Activated naive CD8-positive, alpha-beta T cell treated with anti-CD3 and anti-CD28 coated beads, Interleukin-2, amount 10 ng/mL, durations not matched to agents 7 days and 5 days (primary cell): ENCODE measurements at places on chromosomes 11 and 22. TPM values are rescaled to one million over a fixed set of nuclear protein-coding genes. Genes with fewer than 3 reads are reported as not detected.

DNA sequence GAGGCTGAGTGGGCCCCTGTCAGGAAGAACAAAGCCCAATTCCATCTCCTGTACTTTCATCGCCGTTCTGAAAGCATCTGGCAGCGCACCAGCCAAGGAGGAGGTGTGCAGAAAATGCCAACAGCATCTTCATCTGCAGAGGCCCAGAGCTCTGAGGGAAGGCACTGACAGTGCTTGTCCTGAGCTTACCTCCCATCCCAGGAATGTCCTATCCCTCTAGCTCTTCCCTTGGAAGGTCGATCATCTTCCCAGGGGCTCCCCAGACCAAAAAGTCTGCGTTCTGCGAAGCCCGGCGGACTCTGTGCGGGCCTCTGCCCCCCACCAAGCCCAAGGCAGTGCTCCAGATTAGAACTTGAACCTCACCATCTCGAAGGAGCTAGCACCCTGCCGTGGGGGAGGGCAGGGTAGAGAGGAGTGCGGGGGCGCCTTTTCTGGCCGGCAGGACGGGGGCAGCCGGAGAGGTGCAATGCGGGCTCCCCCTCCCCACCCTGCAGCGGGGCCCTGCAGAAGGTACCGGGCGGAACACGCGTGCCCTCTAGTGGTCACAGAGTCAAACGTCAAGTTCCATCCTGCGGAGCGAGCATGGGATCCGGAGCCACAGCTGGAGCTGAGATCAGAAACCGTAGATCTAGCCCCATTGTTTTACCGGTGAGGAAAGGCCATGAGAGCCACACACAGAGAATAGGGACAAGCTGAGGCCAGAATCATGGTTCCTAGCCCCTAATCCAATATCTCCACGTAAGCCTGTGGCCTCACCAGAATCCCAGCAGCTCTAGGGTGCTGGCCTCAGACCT, 5.0 kb downstream of the SCN2B start:
- no peak overlapping the region for H3K27ac ChIP-seq
- DNase-seq, result peak; percentile 76
- H3K4me1 ChIP-seq, result peaks cover 3% of the 10 kb centered on the region
- H3K27me3 ChIP-seq, result peaks cover 21% of the 10 kb centered on the region
- no peak overlapping the region for H3K4me3 ChIP-seq
- H3K36me3 ChIP-seq, result no peaks in the 10 kb centered on the region

DNA sequence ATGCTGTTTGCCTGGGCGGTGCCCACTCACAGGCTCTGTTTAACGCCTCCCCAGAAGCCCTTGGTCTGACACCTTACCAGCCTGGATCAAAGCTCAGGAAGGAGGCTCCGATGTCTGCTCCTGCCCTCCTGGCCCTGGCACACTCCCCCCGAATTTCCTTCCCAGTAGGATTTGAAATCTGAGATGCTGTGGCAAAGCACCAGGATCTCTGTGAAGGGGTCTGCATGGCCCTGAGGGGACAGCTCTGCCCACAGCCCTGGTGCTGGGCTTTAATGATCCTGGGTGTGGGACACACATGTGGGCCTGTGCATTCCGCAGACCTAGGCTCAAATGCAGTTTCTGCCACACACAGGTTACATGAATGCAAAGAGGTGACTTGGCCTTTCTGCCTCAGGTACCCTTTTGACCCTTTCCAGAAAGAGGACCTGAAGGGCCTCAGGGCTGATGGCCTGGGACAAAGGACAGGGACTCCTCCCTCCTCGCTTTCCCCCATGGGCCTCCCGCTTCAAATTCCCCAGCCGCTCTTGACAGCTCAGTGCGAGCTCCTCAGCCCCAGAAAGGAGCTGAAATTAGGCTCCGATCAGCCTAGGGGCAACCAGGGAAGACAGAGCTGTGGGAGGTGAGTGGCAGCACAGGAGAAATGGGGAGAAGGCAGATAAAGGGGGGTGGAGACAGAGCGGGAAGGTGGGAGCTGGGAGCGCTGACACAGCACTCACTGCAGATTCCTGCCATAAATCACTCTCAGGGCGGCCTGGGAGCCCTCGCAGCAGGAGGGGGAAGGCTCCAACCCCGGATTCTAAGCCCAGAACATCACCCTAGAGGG, 41.3 kb downstream of the TRIM29 start:
- H3K4me3 ChIP-seq, result no peak overlapping the region
- no peak overlapping the region for H3K27ac ChIP-seq
- peaks cover 5% of the 10 kb centered on the region for H3K27me3 ChIP-seq
- H3K36me3 ChIP-seq, result no peaks in the 10 kb centered on the region
- peaks cover 2% of the 10 kb centered on the region for H3K4me1 ChIP-seq

Gene IGSF9B
- total RNA-seq, result 91.8 TPM

Gene OVOL1
- 0.17 TPM for total RNA-seq

DNA sequence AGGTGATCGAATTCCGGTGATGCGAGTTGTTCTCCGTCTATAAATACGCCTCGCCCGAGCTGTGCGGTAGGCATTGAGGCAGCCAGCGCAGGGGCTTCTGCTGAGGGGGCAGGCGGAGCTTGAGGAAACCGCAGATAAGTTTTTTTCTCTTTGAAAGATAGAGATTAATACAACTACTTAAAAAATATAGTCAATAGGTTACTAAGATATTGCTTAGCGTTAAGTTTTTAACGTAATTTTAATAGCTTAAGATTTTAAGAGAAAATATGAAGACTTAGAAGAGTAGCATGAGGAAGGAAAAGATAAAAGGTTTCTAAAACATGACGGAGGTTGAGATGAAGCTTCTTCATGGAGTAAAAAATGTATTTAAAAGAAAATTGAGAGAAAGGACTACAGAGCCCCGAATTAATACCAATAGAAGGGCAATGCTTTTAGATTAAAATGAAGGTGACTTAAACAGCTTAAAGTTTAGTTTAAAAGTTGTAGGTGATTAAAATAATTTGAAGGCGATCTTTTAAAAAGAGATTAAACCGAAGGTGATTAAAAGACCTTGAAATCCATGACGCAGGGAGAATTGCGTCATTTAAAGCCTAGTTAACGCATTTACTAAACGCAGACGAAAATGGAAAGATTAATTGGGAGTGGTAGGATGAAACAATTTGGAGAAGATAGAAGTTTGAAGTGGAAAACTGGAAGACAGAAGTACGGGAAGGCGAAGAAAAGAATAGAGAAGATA, at the start of gene MALAT1:
Gene MALAT1 (plus strand): TSS at position 69 of the 736 bp plus-strand sequence.
- no peak within 1 kb of the TSS for H3K27ac ChIP-seq
- peak; percentile 98 for DNase-seq

DNA sequence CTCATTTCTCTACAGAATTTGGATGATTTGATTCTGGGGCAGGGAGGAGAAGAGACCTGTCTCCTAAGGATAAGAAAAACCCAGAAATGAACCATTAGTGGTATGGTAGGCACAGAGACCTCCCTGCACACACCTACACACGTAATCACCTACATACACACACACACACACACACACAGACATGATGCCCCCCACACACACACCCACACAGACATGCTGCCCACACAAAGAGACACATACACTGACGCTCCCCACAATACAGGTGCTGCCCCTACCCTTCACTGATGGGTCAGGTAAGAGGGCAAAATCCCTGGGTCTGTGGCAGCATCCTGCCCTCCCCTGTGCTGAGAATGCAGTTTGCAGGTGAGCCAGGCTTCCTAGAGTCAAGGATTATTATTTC, 1.1 kb upstream of the SYT7 start:
- peak overlapping the region; percentile 79 for H3K4me3 ChIP-seq
- H3K27me3 ChIP-seq, result peaks cover 54% of the 10 kb centered on the region
- DNase-seq, result no peak
- H3K36me3 ChIP-seq, result no peaks in the 10 kb centered on the region
- H3K4me1 ChIP-seq, result peaks cover 5% of the 10 kb centered on the region

DNA sequence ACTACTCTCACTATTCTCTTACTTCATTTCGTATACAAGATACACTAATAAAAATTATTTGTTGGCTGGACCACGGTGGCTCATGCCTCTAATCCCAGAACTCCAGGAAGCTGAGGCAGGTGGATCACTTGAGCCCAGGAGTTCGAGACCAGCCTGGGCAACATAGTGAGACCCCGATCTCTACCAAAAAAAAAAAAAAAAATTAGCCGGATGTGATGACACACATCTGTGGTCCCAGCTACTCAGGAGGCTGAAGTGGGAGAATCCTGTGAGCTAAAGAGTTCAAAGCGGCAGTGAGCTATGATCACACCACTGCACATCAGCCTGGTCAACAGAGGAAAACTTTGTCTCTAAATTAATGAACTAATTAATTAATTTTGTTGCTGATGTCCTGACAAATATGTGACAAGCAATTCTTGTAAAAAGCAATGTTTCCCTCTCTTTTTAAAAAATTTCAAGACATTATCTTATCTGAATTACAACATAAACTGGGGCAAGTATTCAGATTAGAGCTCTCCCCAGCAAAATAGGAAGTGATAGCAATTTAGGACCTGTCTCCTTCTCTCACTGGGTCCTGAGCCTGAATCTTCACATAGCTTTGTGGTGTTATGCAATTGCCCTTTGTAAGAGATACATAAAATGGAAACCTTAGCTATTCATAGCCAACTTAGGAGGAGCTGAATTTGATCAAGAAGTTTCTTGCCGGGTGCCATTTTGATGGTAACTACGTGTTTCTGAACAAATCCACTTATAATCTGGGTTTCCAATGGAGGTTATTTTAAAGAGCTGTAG, 17.6 kb upstream of the TMA7B start:
- peaks cover 34% of the 10 kb centered on the region for H3K36me3 ChIP-seq
- H3K27ac ChIP-seq, result peak overlapping the region; percentile 95

DNA sequence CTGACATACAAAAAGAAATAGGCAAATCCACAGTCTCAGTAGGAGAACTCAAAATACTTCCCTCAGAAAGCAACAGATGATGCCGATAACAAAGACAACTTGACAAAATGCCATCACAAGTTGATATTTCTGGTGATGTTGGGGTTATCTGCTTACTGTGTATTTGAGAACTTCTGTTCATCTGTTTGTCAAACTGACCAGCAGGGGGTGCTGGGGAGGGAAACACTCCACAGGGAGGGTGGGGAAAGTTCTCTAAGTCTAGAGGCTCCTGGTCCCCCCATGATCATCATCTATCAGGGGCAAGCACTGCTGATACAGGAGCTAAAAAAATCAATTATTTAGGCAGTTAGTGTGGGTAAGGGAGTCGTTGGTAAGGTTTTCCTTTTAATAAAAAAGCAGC, 19.2 kb downstream of the GLYATL1 start:
- H3K27ac ChIP-seq, result no peak overlapping the region
- no peak overlapping the region for H3K4me3 ChIP-seq
- H3K4me1 ChIP-seq, result peaks cover 2% of the 10 kb centered on the region
- no peaks in the 10 kb centered on the region for H3K36me3 ChIP-seq
- DNase-seq, result no peak

- no peak overlapping the region for H3K27ac ChIP-seq
- H3K4me1 ChIP-seq, result no peaks in the 10 kb centered on the region
- no peaks in the 10 kb centered on the region for H3K36me3 ChIP-seq
These were observed 38.7 kb upstream of the CDON start for GRCh38 chr11:126101251-126101929.

GRCh38 chr11:103928802-103929161, 107.7 kb upstream of the DDI1 start:
- no peak for DNase-seq
- H3K27me3 ChIP-seq, result no peaks in the 10 kb centered on the region
- no peaks in the 10 kb centered on the region for H3K4me1 ChIP-seq

Gene SLC22A12
- not detected for total RNA-seq

- H3K36me3 ChIP-seq, result no peaks in the 10 kb centered on the region
- no peak overlapping the region for H3K27ac ChIP-seq
- H3K4me1 ChIP-seq, result no peaks in the 10 kb centered on the region
- no peak for DNase-seq
- no peaks in the 10 kb centered on the region for H3K27me3 ChIP-seq
These were observed 4.8 kb downstream of the MUC5B start for GRCh38 chr11:1227551-1228100.

GRCh38 chr11:44860346-44860745, 90.3 kb downstream of the TP53I11 start:
- H3K4me3 ChIP-seq, result no peak overlapping the region
- H3K4me1 ChIP-seq, result peaks cover 16% of the 10 kb centered on the region
- DNase-seq, result no peak
- H3K27me3 ChIP-seq, result peaks cover 76% of the 10 kb centered on the region
- no peaks in the 10 kb centered on the region for H3K36me3 ChIP-seq

DNA sequence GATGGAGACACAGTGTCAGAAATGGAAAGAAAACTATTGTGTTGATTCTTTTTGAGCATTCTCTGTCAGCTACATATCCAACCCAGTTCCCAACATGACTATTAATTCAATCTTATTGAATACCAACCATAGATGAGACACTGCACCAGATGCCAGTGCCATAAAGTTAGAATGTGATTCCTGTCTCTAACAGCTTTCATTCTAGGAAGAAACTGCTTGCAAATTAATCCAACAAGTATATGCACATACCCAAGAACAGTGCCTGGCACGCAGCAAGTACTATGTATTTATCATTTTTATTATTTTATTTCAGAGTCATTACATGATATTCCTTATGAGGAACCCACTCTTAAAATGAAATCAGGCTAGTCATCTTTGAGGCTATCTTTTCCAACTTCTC, 34.5 kb downstream of the SLC5A12 start:
- H3K4me1 ChIP-seq, result no peaks in the 10 kb centered on the region
- no peaks in the 10 kb centered on the region for H3K36me3 ChIP-seq
- no peak overlapping the region for H3K27ac ChIP-seq

- H3K27ac ChIP-seq, result no peak overlapping the region
- H3K27me3 ChIP-seq, result no peaks in the 10 kb centered on the region
- DNase-seq, result no peak
- no peaks in the 10 kb centered on the region for H3K36me3 ChIP-seq
- H3K4me3 ChIP-seq, result no peak overlapping the region
These were observed 311.0 kb downstream of the BUD13 start for GRCh38 chr11:116461789-116462188.

Gene SPDYC
- not detected for total RNA-seq

DNA sequence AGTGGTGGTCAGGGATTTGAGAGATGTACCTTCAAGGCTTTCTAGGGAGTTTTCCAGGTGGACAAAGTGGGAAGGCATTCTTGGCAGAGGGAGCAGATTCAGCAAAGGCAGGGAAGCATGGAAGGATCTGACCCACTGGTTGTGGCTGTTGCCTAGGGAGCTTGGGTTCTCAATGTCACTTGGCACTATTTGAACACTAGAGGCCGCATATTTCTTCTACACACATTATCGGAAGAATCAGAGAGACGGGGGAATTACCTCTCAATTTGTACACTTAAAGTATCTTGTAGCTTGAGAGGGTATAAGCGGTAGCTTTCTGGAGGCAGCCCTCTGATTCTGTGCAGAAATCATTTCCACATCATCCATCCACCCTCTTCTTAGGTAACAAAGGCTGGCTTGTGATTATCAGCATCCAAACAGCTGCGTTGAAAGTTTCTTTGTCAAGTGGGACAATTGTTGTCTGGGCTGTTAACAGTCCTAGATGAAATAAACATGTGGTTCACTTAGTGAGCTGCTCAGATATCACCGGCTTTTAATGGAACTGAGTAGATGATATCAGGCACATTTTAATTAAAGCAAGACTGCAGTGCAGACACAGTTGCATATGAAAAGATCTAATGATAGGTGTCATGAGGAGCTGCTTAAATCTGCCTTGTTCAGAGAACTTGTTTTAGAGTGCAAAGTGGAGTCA, 2.6 kb downstream of the NELL1 start:
- no peak for DNase-seq
- H3K4me3 ChIP-seq, result no peak overlapping the region
- peaks cover 58% of the 10 kb centered on the region for H3K27me3 ChIP-seq
- no peaks in the 10 kb centered on the region for H3K36me3 ChIP-seq
- peaks cover 10% of the 10 kb centered on the region for H3K4me1 ChIP-seq
